Activated CD4-positive, alpha-beta T cell treated with anti-CD3 and anti-CD28 coated beads for 24 hours (primary cell): ENCODE measurements at places on chromosomes 2 and 18.

DNA sequence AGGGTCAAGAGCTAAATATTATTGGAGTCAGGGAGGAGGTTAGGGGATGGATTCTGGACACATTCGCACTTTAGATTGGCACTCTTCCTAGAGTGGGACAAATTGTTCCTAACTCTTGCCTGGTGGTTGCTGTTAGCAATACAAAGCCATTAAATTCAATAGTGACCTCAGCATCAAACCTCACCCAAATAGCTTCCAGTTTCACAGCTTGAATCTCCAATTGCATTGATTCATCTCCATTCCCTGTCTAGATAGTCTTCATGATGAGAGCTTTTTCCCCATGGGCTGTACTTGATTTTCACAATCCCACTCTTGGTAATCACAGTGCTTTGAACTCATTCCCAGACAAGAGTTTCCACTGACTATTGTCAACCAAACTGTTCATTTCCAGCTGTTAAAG is 585.9 kb upstream of the SYT4 start:
- DNase-seq: no peak

- DNase-seq: no peak
Measured at GRCh38 chr18:24502667-24503523, 42.5 kb downstream of the HRH4 start.

DNA sequence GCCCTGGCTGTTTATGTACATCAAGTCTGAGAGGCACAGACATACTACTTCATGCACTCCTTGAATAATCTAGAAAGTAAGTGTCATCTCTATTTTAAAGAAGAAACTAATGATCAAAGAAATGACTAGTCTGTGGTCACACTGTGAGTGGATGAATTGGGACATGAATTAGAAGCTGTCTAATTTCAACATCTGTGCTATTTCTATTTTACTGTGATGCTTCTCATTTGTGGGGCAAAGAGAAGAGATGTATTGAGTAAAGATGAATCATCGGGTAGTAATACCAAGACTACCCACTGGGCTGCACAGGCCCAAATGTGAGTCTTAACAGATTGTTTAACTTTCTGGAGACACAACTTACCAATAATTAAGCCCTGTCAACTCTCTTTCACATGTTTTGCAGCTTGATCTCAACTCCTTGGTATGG is 42.4 kb upstream of the MTIF2 start:
- peak; percentile 1 for DNase-seq

DNA sequence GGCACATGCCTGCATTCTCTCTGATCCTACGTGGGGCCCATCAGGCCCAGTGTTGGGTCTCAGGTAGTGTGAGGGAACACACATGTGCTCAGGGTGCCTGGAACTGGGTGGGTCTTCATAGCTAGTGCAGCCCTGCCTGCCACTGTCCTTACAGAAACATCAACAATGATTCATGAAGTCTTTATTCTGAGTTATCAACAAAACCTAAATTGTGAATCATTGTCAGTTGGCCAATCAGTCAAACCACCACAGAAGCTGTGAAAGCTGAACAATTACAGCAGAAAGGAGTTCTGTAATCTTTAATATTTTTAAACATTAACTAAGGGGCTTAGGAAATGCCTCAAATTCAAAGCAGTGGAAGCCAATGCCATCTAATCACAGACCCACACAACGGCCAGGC is 82.8 kb upstream of the ZNF521 start:
- no peak for DNase-seq

DNA sequence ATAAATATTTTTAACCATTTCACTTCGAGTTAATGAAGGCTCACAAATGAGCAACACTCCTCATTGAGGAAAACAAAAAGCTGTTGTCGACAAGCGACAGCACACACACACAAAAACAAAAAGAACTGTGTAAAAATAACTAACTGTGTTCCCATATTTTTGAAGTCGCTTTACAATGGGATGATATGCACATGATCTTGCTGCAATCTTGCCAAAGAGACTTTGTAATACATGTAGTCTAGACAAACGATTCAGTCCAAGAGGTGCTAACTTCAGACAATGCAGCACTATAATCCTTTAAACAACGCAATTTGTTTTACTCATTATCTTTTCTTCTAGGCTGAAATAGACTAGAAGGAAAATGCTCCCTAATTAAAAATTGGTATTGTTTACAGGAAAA is 7.2 kb upstream of the USP34 start:
- DNase-seq: no peak

DNA sequence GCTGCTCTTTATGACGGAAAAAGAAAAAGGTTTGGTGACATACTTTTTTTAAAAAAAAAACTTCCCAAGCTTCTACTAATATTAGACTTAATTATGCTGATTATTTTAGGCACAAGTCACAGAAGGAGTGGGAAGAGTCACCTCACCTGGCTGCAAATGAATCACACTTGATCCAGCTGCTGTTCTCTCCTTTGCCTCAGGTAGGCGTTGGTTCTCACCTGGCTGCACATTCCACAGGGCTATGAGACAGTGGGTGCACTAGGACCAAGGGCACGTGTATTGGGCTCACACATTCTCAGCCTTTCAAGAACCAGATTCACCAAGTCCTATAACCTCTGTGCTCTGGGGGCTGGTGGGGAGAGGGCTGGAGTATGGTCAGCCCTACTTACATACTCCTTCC is 93.3 kb downstream of the TGFA start:
- DNase-seq: no peak

DNA sequence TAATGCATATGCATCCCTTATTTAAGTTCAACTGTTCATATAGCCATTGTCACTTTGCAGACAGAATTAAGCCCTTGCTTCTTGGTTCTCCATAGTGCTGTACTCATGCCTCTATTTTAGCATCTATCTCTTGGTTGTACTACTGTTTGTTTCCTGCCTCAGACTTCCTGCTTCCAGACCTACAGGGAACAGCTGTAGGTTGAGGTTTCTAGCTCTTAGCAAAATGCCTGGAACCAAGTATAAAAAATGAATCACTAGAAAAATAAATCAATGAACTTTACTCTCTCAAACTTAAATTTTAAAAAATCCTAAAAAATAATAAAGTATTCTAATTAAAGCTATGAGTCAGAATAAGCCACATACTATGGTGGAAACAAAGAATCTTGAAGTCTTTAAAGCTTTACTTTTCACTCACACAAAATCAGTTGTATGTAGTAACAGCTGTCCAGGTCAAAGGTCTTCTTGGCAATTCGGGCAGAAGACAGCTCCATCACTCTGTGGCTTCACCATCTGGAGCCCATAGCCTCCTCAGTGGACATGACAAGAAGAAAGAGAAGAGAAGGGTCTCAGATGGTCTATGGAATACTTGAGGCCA is 1228.1 kb upstream of the GYPC start:
- DNase-seq: no peak

DNA sequence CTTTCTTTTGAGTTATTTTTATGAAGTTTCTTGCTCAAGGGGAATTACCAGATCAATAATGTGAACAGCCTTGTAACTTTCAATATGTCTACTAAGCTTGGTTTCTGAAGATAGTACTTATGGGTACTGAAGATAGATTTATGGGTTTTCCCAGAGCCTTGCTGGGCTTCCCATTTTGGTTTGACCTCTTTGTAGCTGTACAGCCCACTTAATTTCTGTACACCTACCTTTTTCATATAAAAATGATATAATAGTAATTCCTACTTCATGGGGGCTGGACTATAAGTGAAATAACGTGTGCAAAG is 22.2 kb downstream of the IL1R2 start:
- DNase-seq: no peak

GRCh38 chr18:74524097-74524496 is 10.2 kb upstream of the CNDP1 start:
- DNase-seq: no peak
